ENCODE measurements at places on chromosomes 6 and 20. TPM values are rescaled to one million over a fixed set of nuclear protein-coding genes. Genes with fewer than 3 reads are reported as not detected.

DNA sequence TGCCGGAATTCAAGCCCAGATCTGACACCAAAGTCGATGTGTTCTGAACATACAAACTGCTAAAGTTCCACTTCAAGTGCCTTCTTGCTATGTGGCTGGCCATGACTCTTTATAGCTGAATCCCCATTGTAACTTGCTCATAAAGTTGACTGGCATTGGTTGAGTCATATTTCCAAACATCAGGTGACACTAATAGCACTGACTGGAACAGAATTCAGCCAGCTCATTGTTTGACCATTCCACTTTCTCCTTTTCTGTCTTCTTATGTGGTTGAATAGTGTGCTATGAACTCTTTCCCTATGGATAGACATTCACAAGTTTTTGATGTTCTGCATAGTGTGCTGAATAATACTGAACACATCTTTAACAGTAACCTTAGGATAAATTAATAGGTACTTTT lies 266.2 kb upstream of the ZFP64 start:
- no peak for DNase-seq

GRCh38 chr20:31712112-31712553 lies 10.5 kb downstream of the BCL2L1 start:
- DNase-seq: peak; percentile 50

DNA sequence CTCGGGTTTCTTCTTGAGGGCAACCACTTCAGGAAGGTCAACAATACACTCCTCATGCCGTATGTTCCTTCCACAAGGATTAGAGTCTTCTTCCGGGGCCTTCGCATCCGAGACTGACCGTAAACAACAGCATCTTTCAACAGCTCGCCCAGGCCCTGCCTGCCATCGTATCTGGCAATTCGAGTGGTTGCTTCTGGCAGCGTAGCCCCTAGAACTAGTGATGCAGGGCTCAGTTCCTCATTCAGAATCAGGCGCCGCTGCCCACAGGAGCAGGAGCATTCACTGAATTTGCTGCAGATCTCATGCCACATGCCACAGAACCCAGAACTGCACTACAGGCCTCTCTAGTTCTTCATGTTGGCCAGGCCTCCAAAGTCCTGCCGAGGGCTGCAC lies 59.0 kb upstream of the AFDN start:
- DNase-seq: no peak

GRCh38 chr6:72631480-72631879 lies 9.6 kb downstream of the KCNQ5 start:
- no peak for DNase-seq

GRCh38 chr6:105940990-105941389 lies 145.1 kb upstream of the PRDM1 start:
- no peak for DNase-seq

The WASF1 gene
- 11.1 TPM for polyA plus RNA-seq

The EYA2 gene
- polyA plus RNA-seq: 1.3 TPM

The TTBK1 gene
- 0.05 TPM for polyA plus RNA-seq

The PLA2G7 gene
- polyA plus RNA-seq: 1.7 TPM
